GM23338 (cell line): ENCODE measurements at places on chromosomes 3 and 15. TPM values are rescaled to one million over a fixed set of nuclear protein-coding genes. Genes with fewer than 3 reads are reported as not detected.

The FHIT gene
- total RNA-seq, result 3.0 and 9.1 TPM in 2 replicates

The C3orf70 gene
- total RNA-seq, result 1.1 and 1.5 TPM in 2 replicates

The RSRC1 gene
- 22.8 and 32.5 TPM in 2 replicates for total RNA-seq

The SPESP1 gene
- not detected in 2 replicates for total RNA-seq

The ROPN1 gene
- total RNA-seq, result 0.27 TPM in 1 of 2 replicates, not detected in the other

The ALDH1A3 gene
- 19.8 and 27.9 TPM in 2 replicates for total RNA-seq

The CCR5 gene
- total RNA-seq, result not detected in 2 replicates

The DNAH12 gene
- total RNA-seq, result 0.27 TPM in 1 of 2 replicates, not detected in the other

The NANOGP8 gene
- total RNA-seq, result 49.6 and 53.4 TPM in 2 replicates
